ENCODE measurements at places on chromosomes 11 and 22. TPM values are rescaled to one million over a fixed set of nuclear protein-coding genes. Genes with fewer than 3 reads are reported as not detected.

The TBC1D10A gene
- 6.4 TPM for total RNA-seq

The CDC42EP1 gene
- total RNA-seq: 2.6 TPM

The E2F8 gene
- total RNA-seq: 1.6 TPM

The GRAMD4 gene
- 36.7 TPM for total RNA-seq

The GALNT18 gene
- total RNA-seq: 21.7 TPM

The JHY gene
- 9.4 TPM for total RNA-seq

The BTBD18 gene
- not detected for total RNA-seq

The UBQLNL gene
- 0.36 TPM for total RNA-seq

The MYO7A gene
- 3.9 TPM for total RNA-seq

The C11orf91 gene
- total RNA-seq: not detected

The APBB1 gene
- total RNA-seq: 139 TPM

The P2RY6 gene
- 0.27 TPM for total RNA-seq

The SLC22A6 gene
- total RNA-seq: 7.2 TPM

The EFCAB6 gene
- 6.2 TPM for total RNA-seq

The CARD18 gene
- not detected for total RNA-seq

The TP53I11 gene
- total RNA-seq: 14.4 TPM

DNA sequence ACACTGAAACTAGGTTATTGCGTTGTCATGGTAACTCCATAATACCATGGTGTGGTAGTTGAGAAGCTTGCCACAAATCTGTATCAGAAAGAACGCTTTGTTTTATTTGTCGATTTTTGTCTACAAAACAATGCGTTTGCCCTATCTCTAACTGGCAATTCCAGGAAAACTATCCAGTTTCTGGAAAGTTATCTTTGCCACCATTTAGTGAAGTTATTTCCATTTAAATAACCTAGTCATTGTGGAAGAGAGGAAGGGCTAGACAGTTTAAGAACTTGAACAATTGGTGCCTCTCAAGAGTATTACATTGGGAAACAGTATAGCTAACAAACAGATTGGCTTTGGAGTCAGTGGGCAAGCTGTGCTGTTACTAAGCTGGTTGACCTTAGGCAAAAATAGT is 7.9 kb downstream of the HSD17B12 start:
- no peak for DNase-seq

GRCh38 chr11:68047437-68048290 is 8.8 kb downstream of the TCIRG1 start:
- no peak for DNase-seq

- no peak for DNase-seq
These were observed 25.7 kb downstream of the CEP57 start for GRCh38 chr11:95816037-95816436.

- no peak for DNase-seq
These were observed 9.0 kb upstream of the PCF11 start for GRCh38 chr11:83147895-83148294.

- DNase-seq: no peak
These were observed 58.9 kb downstream of the GRAMD4 start for GRCh38 chr22:46678785-46679700.

DNA sequence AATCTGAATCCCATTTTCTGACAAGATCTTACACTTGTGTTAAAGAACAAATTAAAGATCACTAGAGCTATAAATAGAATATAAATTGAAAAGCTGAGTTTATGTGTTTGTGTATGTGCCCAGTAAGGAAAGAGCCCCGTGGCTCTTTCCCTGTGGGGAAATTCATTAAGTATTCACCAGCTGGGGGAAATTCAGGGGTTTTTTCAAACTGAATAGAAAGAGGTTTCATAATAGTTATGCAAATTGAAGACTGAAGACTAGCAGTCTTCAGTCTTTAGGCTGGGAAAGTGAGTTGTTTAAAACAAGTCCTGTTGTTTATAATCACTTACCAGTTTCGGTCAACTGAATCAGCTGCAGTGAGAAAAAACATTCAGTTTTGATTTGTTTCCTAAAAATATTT is 11.3 kb upstream of the MS4A7 start:
- DNase-seq: no peak

- DNase-seq: no peak
These were observed 798 bp downstream of the BCR start for GRCh38 chr22:23180893-23181720.

- DNase-seq: no peak
These were observed 108.4 kb upstream of the TIMP3 start for GRCh38 chr22:32693102-32693501.

- peak; percentile 78 for DNase-seq
These were observed 64.6 kb upstream of the ADSL start for GRCh38 chr22:40281717-40282116.

- no peak for DNase-seq
These were observed 17.8 kb downstream of the LIF start for GRCh38 chr22:30228509-30229359.

DNA sequence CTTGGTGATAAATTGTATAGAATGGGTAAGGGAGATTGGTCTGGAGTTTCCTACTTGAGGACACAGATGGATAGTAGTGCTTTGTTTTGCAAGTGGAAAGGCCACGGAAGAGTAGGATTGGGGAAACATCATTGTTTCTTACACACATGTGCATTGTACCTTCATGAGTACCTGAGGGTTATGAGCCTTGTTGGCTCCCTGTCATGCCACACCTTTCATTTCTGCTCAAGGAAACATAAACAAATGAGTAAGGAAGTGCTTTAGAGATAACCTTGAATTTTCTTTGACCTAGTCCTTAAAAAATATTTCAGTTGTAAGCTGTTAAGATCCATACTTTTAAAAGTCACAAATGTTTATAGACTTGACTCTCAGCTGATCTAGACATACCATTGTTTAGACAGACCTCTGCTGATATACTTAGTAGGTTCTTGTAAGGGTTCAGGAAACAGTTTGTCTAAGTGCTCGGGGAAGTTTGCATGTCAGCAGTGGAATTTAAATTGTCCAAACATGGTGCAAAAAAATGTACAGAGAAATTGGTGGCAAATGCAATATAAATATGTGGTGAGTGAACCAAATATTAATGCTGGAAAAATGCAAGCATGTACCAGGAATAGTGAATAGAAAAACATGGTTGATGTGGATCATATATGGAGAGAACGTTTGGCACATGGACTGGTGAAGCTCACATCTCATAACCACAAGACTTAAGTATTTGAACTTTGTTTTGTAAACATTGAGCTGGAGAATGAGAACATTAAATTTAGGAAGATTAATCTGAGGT is 40.9 kb downstream of the GAS2 start:
- no peak for DNase-seq

DNA sequence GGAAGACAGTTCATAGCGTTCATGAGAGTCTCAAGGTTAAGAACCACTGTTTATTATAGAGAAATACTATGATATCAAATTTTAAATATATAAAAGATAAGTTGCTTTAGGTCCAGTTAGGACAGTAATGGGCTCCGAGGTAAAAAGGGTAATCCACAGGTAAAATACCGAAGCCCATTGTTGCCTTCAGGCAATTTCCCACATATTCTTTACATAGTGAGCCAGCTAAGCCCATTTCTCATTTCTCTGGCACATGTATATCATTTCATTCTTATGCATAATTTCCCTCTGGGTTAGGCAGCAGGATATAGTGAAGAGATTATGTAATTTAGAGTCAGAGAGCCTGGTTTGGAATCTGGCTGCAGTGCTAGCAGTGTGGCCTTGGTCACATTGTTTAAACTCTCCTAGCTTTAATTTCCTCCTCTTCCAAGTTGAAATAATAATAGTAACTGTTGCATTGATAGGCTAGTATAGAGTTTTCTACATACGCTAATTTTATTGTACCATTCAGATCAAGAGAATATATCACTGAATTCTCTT is 7.6 kb upstream of the POU2AF1 start:
- no peak for DNase-seq

- no peak for DNase-seq
These were observed 235.4 kb downstream of the METTL15 start for GRCh38 chr11:28343304-28344233.

- DNase-seq: no peak
These were observed 17.9 kb upstream of the B4GALNT4 start for GRCh38 chr11:351411-351810.

DNA sequence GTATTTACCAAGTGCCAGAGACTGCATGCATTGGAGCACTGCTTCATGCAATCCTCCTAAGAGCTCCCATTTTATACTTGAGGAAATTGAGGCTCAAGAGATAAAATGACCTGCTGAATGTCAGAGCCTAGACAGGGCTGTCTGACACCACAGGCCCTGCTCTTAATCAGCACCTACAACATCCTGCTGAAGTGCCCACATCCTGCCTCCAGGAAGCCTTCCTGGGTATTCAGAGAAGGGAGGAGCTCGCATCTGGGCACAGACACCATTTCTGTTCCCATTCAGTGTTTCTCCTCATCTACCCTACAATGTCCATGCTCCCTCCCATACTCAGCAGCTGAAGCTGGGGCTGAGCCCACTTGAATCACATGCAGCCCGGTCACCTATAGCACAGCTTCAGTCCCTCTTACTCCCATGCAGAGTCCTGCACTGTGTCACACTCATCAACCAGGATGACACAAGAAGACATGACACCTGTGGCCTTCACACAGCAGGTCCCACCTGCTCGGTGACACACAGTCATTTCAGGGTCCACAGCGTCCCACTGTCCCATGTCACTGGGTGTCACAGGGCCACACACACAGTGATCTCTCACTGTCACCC is 53.1 kb downstream of the PDE2A start:
- no peak for DNase-seq

DNA sequence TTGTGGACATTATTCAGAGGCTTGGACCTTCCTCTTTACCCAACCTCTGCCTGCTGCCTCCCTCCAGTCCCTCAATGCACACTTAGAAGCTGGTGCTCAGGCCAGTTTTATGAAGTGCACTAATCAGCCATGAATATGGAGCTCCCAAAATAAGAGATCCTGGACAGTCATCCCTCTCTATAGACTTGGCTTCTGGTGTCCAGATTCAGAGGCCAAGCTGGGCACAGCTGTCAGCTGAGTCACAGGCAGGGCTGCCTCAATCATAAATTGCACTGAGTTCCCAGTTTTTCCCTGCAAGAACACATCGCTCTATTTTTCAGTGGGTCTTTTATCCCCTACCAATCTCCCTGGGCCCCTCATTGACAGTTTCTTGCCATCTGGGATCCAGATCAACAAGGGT is 161.7 kb upstream of the CADM1 start:
- DNase-seq: no peak

GRCh38 chr11:109984634-109985289 is 108.4 kb upstream of the ZC3H12C start:
- no peak for DNase-seq

DNA sequence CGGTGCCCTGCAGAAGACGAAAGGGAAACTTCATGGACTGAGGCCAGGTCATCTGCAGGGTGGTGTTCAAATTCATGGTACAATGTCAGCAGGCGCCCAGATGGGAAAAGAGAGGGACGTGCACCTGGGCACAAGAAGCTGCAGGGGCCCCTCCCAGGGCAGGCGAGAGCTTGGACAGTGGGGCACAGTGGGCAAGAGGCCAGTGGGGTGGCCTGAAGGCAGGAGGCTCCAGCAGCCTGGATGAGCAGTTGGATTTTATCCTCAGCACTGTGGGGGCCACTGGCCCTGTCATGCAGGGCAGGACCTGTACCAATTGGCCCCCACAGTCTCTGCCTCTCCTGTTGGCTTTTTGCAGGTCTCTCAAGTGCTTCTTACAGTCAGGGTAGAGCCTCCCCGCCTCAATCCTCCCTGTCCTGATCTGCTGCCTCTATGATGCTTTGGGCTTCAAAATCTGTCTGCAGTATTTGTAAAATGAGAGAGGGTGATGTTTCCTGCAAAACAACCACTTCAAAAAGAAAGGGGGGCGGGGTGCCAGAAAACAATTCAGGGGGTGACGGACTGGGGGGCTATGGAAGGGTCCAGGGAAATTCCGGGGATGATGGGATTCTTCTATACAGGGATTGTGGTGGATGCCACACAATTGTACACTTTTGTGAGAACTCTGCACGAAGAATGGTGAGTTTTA is 1.7 kb upstream of the BID start:
- DNase-seq: no peak

- DNase-seq: peak; percentile 49
These were observed 21.2 kb upstream of the NDUFC2 start for GRCh38 chr11:78100676-78101472.

GRCh38 chr11:13073119-13073981 is 64.2 kb downstream of the RASSF10 start:
- no peak for DNase-seq

GRCh38 chr11:16806791-16807190 is 68.3 kb downstream of the C11orf58 start:
- no peak for DNase-seq

GRCh38 chr11:73258104-73259035 is 13.8 kb upstream of the P2RY6 start:
- DNase-seq: no peak

DNA sequence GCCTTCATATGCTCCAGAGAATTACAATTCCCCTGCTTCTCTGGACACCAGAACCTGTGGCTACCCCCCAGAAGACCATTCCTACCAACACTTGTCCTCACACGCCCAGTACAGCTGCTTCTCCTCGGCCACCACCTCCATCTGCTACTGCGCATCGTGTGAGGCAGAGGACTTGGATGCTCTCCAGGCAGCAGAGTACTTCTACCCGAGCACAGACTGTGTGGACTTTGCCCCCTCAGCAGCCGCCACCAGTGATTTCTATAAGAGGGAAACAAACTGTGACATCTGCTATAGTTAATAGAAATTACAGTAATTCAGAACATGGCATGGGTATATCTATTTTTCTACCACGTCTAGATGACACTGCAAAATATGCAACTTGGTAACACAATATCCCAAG is 9.8 kb downstream of the POU2AF3 start:
- DNase-seq: no peak

DNA sequence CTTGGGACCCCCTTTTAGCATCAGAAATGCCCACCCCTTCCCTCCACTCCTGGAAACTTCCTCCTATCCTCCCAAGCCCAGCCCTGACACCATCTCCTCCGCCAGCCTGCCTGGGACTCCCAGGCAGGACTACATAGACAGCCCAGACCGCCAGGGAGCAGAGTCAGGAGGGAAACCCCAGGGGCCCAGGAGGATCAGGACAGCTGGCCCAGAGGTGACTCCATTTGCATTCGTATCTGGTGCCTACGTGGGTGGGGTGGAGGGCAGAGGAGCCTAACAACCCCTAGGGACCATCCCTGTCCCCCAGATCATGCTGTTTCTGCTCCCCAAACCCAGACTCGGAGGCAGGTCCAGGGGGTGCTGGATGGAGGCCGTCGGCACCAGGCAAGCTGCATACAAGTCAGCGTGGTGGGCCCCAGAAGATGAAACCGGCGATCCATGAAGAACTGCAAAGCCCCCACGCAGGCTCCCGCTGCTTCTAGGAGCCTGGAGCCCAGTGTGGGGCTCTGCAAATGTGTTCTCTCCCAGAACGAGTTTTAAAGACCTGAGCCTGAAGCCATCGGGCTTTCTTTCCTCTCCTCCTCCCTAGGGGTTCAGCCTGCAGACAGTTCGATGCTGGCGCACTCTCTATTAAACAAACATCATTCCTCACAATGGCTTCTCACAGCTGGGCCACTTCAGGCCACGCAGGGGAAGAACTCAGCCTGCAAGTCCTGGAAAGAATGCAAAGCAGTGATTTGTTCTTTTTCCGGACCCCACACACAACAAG is 1506.8 kb downstream of the BRD1 start:
- no peak for DNase-seq

GRCh38 chr11:27250867-27251665 is 111.9 kb downstream of the CCDC34 start:
- no peak for DNase-seq

Measured in cerebellum (tissue), 4 donors.